ENCODE measurements at places on chromosomes 13 and 19.

- DNase-seq = no peak
Observed at GRCh38 chr13:105083992-105084391, 1451.5 kb downstream of the EFNB2 start.

- no peak for DNase-seq
Observed at GRCh38 chr13:51684076-51684475, 99.8 kb downstream of the WDFY2 start.

DNA sequence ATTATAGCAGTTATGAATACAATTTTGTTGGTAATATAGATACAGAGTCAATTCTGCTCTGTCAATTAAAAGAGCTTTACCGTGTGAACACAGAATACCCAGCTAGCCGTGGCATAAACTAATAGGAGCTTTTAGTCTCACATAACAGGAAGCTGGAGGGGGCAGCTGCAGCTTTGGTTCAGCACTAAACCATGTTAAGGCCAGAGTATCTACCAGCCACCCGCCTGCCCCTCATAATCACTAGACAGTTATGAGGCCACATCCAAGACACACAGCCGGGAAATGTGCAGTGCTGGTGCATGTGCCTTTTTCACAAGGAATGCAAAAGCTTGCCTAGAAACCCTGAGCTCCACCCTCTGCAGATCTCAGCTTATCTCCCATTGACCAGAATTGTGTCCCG lies 62.3 kb downstream of the SGCG start:
- no peak for DNase-seq

GRCh38 chr13:75410207-75410606 lies 71.8 kb downstream of the TBC1D4 start:
- DNase-seq = no peak

GRCh38 chr13:94163535-94163934 lies 315.9 kb downstream of the DCT start:
- no peak for DNase-seq

- no peak for DNase-seq
Observed at GRCh38 chr13:77022341-77022740, 4.6 kb downstream of the FBXL3 start.

- DNase-seq = no peak
Observed at GRCh38 chr13:110890279-110891165, 24.3 kb downstream of the ANKRD10 start.

GRCh38 chr13:110017379-110017778 lies 231.0 kb upstream of the IRS2 start:
- no peak for DNase-seq

DNA sequence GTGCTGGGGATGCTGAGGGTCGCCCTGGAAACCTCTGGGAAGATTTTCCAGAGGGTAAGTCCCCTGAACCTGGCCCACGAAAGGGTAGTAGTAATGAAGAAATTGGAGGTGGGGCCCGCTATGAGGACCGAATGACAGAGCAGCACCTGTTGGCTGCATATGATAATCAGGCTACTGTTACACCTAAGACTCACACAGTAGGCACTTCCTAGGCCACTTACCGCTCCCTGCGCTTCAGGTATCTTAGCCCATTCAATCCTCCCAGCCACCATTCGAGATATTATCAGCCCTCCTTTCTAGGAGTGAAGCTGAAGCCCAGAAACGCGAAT lies 4.3 kb upstream of the LRFN3 start:
- no peak for DNase-seq

- no peak for DNase-seq
Observed at GRCh38 chr13:85436029-85436428, 363.2 kb downstream of the SLITRK6 start.

GRCh38 chr19:36152352-36153091 lies at the start of gene COX7A1:
Gene COX7A1, minus strand, starts transcription at chr19:36152447. Its CDS starts 40 bp downstream, at chr19:36152407.
- no peak for DNase-seq

- DNase-seq = no peak
Observed at GRCh38 chr13:101845245-101846020, 393.0 kb downstream of the ITGBL1 start.

DNA sequence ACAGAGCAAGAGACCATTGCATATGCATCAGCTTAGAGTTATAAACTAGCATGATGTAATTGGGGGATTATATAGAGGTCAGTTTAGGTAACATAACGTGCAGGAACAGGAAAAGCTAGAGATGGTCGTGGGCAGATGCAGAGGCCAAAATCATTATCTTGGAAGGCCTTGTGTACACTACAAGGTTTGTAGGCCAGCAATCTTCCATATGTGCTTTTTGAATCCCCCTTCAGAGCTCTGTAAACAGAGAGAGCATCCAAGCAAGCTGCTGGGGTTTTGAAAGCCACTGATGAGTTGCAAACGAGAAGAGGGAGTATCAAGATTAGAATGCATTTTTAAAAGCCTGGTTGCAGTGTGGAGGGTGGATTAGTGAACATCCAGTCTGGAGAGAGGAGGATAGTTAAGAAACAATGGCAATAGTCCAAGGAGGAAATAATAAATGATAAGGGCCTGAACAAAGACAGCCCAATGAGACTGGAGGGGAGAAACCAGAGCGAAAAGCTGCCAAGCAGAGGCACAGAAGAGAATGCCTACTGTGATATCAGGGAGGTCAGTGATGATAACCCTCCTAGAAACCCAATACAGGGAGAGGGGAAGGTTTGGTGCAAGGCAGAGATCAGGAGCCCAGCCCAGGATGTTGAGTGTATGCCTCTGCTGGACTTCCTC lies 109.6 kb downstream of the ZAR1L start:
- DNase-seq = no peak

DNA sequence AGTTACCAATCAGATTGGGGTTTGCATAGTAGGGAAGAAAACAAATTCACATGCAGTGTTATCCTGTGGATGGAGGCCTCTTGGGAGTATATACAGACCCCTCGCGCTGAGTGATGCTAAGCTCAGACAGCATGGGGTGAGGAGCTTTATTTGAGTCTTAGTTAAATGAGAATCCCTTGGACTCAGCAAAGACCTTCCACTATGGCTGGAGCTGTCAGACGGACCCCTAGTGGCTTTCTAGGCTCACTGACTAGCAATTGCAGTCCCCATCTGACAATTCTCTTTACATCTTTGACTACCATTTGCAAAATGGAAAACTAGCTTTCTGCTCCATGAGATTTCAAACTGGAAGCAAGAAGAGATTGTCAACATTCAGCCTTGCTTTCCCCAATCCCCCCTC lies 90.4 kb downstream of the STOML3 start:
- no peak for DNase-seq

GRCh38 chr13:86892330-86892729 lies 778.8 kb upstream of the SLITRK5 start:
- no peak for DNase-seq

DNA sequence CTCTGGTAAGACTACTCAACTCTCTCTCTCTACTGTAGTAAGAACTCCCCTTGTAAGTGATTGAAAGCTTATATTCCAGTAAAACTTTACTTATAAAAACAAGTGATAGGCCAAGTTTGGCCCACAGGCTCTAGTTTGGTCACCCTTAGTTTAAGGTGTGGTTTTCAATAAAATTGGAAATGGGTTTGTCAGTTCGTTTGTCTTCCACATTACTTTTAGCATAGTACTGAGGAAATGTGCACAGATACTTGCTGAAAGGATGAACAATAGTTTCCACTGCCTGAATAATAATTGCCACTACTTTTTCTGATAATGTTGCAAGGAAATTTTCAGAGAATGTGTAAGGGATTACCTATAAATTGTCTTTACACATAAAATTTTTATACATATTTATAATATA lies 54.5 kb downstream of the LMO7 start:
- DNase-seq = no peak

DNA sequence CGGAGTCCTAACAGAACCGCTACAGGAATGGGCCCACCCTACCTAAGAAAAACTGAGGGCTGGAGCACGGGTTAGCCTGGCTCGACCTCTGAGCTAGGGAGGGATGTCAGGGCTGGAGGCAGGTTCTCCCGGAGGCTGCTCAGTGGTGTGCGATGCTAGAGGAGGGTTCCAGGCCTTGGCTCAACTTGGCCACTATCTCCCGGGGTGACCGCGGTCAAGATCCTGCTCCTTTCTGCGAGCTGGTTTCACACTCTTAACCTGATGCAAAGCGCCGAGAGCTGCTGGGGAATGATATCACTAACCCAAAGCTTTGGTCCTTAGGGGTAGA lies 301 bp downstream of the POP4 start:
- no peak for DNase-seq

- no peak for DNase-seq
Observed at GRCh38 chr13:112792511-112792910, 102.7 kb downstream of the ATP11A start.

- DNase-seq = no peak
Observed at GRCh38 chr13:73751290-73751689, 382.9 kb downstream of the KLF12 start.

DNA sequence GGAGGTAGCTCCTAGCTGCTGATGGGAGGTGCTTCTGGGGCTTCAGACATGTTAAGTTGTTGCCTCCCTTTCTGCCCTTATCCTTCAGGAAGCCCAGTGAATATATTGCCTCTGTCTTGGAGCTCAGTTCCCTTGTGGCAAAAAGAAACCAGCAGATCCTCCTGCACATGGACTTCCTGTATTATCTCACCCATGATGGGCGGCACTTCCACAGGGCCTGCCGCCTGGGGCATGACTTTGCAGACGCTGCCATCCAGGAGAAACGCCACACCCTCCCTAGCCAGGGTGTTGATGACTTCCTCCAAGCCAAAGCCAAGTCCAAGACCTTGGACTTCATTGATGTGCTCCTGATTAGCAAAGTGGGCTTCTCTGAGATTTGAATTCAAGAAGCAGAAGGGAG lies 6.0 kb upstream of the CYP4F12 start:
- no peak for DNase-seq

GRCh38 chr13:37348916-37349643 lies 243.6 kb upstream of the CSNK1A1L start:
- no peak for DNase-seq

GRCh38 chr13:37059848-37060192 lies 332 bp upstream of the SUPT20H start:
- no peak for DNase-seq

- DNase-seq = no peak
Observed at GRCh38 chr19:30087381-30088138, 145.5 kb downstream of the URI1 start.

DNA sequence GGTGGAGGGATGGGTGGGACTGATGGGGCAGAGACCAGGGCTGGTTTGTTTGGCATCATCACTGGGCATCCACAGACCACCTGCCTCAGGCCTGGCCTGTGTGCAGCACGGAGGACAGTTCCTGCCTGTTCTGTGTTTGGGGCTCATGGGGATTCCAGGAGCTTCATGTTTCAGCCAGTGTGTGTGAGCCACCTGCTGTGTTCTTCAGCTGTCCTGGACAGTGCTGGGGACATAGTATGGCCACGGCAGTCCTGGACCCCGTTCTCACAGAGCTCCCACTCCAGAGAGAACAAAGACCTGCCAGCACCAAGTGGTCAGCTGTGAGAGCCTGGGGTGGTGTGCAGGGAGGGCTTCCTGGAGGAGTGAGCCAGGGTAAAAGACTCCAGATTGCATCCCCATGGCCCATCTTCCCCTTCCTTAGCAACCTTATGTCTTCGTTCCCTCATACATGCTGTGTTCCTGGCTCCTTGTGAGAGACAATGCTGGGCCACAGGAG lies 2.0 kb upstream of the CCDC97 start:
- no peak for DNase-seq

DNA sequence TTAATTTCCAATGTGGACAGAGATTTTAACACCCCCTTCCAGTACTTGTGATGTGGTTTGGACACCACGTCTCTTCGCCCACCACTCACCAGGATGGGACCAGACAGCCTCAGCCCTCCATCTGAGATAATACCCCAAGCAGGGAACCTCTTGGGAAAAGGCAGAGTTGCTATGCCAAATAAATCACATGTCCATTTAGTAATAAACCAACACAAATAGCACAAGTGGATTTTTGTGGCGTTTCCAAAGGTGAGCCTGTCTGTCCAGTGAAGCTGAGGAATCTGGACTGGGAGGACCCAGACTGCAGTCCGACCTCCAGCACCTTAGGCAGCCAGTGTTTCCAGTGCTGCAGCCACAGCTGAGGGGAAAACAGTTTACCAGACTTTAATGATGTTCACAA lies 34.1 kb upstream of the GAS6 start:
- no peak for DNase-seq

DNA sequence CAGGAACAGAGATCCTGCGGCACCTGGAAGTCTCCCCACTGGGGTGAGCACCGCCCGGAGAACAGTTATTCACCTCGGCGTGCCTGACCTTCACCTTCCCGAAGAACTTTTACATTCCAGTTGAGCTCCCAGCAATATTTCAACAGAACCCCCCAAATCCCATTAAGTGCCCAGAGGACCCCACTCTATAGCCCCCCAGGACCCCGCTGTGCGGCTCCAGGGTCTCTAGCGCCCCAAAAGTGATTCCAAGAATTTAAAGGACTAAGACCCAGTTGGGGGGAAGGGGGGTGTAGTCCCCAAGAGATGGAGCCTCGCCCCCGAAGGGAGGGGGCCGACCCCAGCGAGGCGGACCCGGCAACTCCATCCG lies 480 bp downstream of the GPR108 start:
- no peak for DNase-seq

GRCh38 chr13:95573221-95573620 lies 20.7 kb downstream of the CLDN10 start:
- no peak for DNase-seq

DNA sequence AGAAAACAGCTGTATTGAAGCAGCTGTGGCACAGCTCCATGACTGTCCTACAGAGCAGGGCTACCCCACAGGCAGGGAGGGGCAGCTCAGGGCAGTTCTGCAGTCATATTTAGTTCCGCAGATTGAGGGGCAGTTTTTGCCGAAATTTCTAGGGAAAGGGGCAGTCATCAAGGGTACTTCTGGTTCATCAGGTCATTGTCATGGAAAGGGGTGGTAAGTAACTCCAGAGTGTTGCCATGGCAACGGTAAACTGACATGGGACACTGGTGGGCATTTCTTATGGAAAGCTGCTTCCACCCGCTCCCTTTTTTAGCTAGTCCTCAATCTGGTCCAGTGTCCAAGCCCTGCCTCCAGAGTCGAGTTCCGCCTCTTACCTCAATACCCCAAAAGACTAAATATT lies 702.8 kb downstream of the LIG4 start:
- no peak for DNase-seq

DNA sequence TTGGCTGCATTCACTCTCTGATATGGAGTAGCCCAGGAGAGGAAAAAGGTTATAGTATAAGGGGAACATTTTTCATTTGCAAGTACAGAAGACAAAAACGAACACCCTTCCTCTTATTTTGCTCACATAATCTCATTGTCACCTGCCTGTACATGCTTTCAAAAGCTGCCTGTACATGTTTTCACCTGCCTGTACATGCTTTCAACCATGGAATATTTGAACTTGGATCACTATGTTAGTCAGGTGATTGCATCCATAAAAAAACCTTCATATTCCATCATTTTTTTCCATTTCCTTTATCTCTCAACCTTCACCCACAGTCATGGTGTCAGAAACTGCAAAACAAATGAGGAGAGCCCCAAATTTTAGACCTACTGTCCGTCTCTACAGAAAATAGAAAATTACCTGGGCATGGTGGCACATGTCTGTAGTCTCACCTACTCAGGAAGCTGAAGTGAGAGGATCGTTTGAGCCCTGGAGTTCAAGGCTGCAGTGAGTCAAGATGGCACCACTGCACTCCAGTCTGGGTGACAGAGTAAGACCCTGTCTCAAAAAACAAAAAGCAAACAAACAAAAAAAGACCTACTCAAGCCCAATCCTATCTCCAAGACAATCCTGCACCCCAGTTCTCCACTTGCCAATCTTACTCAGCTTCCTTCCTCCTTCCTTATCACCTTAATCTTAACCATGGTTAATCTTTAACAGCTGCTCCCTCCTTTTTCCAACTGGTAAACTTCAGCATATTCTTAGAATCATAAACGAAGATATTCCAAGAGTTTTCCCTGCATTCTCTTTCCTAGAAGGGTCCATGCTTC lies 11.6 kb downstream of the IGFL2 start:
- no peak for DNase-seq

All from activated T-cell treated with anti-CD3 and anti-CD28 coated beads, Interleukin-2, amount 50 U/mL, for 24 hours (primary cell).